Uterine smooth muscle cell (primary cell): ENCODE measurements at places on chromosomes 7 and 10. TPM values are rescaled to one million over a fixed set of nuclear protein-coding genes. Genes with fewer than 3 reads are reported as not detected.

ZNF239 gene
- total RNA-seq = 8.9 and 9.8 TPM in 2 replicates

COL1A2 gene
- total RNA-seq = 1,878 and 5,796 TPM in 2 replicates

TAS2R41 gene
- total RNA-seq = not detected in 2 replicates

PON3 gene
- 0.11 and 0.12 TPM in 2 replicates for total RNA-seq

CYP26A1 gene
- not detected in 2 replicates for total RNA-seq
